SK-MEL-5 (cell line): ENCODE measurements at places on chromosomes 12 and 14. TPM values are rescaled to one million over a fixed set of nuclear protein-coding genes. Genes with fewer than 3 reads are reported as not detected.

The AVPR1A gene
- not detected in 2 replicates for total RNA-seq

The GLIPR1 gene
- 0.35 and 0.61 TPM in 2 replicates for total RNA-seq

The KIF5A gene
- 0.29 and 0.40 TPM in 2 replicates for total RNA-seq

The AKAP6 gene
- 2.0 and 2.6 TPM in 2 replicates for total RNA-seq

DNA sequence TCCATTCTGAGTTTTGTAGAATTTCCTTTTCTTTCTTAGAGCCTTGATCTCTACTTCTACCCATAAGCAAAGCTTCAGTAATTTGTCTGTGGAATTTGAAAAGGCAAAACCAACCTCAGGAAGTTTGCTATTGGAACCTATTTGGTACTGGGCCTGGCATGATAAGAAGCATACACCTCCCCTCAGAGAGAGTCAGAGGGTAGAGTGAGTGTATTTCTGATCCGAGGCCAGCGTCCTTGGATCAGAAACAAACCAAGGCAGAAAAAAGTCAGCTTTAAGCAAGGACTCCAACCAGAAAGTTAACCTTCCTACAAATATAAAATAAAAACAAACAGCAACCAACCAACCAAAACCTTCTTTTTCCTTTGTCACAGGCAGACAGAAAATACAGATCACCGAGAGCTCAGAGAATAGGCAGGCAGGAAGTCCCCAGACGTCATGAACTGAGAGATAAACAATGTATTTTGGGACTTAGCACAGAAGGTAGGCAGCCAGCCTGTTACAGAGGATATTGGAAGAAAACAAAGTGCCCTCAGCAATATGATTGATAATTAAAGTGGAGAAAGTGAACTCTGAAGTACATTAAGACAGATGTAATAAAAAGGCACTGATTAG lies 141.5 kb downstream of the NEDD1 start:
- DNase-seq = no peak

- DNase-seq = no peak
Measured at GRCh38 chr14:102610968-102611811, 18.7 kb downstream of the RCOR1 start.

GRCh38 chr14:25010471-25010870 lies 39.5 kb downstream of the STXBP6 start:
- no peak for DNase-seq

GRCh38 chr12:132154941-132155770 lies 10.9 kb downstream of the NOC4L start:
- no peak for DNase-seq

DNA sequence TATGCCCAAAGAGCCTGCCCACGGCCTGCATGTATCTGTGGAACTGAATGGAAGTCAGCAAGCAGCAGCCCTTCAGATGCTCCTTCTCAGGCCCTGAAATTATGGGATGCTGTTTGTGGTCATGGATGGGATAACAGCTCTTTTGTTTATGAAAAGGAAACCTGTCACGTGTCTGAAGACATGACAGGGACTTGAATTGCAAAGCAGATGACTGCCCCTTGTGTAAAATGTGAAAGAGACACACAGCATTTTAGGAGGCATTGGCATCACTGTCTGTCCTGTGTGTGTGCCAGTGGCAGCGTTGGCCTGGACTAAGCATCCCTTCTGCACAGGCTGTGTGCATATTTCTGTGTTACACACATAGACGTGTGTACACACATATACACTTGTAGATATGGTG lies 192.1 kb downstream of the VRK1 start:
- DNase-seq = peak; percentile 56

- no peak for DNase-seq
Measured at GRCh38 chr12:58884916-58885315, 35.4 kb downstream of the LRIG3 start.

DNA sequence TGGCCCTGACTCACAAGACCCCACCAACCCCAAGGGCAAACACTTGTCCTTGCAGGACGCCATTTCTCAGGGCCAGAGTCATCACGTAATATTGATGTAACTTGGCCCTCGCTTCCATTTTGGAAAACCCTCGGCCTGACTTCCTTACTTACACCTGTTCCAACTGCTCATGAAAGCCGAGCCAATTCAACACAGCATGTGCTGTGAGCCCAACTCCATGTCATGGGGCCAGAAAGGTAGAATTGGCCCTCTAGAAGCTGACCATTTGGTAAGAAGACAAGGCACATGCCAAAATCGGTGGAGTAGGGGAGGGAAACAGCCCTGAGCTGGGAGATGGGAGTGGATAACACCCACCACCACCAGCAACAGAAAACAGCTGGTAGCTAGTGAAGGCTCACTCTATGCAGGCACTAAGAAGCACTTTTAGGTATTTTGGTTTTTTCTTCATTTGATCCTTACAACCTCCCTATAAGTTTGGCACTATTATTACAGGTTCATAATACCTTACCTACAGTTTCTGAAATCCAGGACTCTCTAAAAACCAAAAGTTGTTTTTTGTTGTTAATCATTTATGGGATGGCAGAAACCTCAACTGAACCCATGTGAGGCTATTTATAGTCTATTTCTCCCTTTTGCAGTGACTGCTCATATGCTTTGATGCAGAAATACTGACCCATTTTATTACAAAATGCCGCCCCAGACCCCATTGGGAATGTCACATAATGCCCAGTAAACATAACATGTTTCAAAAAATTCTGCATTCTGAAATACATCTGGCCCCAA lies 6.5 kb downstream of the TTC7B start:
- no peak for DNase-seq

DNA sequence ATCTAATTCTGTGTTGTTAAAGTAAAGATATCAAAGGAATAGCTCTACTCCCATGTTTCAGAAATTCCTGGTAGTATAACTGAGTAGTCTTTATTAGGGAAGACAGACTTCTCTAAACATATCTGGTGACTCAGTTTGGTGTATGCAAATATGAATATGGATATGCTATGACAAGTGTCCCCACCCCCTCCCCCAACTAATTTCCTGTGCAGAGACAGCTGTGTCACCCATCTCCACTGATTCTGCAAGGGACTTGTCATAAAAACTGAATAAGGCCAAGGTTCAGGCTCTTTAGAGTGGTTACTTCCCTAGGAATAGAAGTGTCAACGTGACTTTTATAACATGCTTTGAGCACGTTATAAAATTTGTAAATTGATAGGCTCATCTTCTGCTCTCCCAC lies 429.1 kb downstream of the DAD1 start:
- no peak for DNase-seq

DNA sequence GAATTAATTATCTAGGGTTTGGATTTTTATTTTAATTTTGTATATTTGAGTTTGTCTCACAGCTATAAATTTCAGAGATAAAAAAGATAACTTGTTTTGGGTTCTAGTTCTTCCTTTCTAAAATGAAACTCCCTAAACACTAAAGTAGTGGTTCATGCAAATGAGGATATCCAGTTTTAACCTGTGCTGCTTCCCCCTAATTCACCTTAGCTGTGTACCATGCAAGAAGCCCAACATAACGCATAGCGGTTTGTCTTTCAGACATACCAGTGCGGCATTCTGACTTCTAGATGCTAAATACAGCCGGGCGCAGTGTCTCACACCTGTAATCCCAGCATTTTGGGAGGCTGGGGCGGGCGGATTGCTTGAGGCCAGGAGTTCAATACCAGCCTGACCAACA lies 288.6 kb upstream of the NPAS3 start:
- DNase-seq = no peak
